Panc1 (cell line): ENCODE measurements at places on chromosomes 2 and 18. TPM values are rescaled to one million over a fixed set of nuclear protein-coding genes. Genes with fewer than 3 reads are reported as not detected.

DNA sequence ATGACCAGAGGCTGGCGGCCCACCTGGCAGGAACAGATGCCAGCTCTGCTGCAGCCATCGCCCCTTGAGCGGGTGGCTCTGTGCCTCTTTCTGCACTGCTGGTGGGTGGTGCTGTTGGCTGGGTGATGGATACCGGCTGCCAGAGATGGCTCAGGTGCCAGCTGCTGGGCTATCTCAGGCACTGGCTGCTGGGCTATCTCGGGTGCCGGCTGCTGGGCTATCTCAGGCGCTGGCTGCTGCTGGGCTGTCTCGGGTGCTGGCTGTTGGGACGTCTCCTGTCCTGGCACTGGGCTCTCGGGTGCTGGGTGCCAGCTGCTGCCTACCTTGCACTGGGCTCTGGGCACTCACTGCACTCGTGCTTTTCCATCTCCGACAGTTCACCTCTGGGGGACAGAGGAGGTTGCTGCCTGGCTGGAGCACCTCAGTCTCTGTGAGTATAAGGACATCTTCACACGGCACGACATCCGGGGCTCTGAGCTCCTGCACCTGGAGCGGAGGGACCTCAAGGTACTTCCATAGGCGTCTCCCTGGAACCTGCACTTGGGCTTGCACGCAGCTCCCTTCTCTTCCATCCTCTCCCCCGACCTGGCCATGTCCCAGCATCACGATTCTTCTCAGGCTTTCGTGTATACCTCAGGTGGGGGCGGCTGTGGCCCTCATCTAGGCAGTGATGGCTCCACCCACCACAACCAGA, 98.4 kb downstream of the USP40 start:
- H3K4me3 ChIP-seq, result no peak overlapping the region
- peaks cover 22% of the 10 kb centered on the region for H3K36me3 ChIP-seq
- H3K27ac ChIP-seq, result no peak overlapping the region
- no peaks in the 10 kb centered on the region for H3K27me3 ChIP-seq
- H3K4me1 ChIP-seq, result no peaks in the 10 kb centered on the region
- DNase-seq, result no peak

DNA sequence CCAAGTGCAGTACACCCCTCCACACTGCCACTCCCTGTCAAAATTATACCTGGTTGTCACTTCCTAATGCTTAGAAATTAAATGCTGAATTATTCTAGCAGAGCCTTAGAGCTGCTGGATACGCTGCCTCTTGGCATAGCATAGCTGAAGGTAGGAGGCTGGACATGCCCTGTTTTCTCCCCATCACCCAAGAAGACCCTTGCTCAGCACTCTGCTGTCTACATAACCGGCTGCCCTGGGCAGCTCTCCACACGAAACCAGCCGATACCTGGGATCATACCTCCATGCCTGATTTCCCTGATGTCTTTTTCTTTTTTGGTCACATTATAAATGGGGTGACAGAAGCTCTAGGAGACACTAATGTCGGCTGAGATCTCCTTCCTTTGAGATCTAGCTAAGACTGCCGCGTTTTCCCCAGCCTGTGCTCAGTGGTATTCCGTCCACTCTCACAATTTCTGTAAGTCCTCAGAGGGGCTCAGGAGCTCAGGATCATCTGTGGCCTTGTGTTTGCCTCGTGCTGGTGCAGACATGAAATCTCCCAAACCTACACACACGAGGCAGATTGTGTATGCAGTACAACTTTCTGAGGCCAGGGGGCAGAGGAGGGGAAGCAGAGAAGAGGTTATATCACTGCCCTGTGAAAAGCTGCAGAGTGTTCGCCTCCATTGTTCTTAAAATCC, 13.5 kb upstream of the ZAP70 start:
- no peaks in the 10 kb centered on the region for H3K27me3 ChIP-seq
- H3K4me1 ChIP-seq, result no peaks in the 10 kb centered on the region
- no peak overlapping the region for H3K4me3 ChIP-seq
- no peak overlapping the region for H3K27ac ChIP-seq
- no peaks in the 10 kb centered on the region for H3K36me3 ChIP-seq

FBXO11 gene
- 58.9 TPM for total RNA-seq

IL1RL2 gene
- not detected for total RNA-seq

ADGRF3 gene
- total RNA-seq, result not detected

FHOD3 gene
- 22.7 TPM for total RNA-seq
